Lower lobe of right lung (tissue), 2 donors: ENCODE measurements at places on chromosomes 16 and 17. TPM values are rescaled to one million over a fixed set of nuclear protein-coding genes. Genes with fewer than 3 reads are reported as not detected.

DNA sequence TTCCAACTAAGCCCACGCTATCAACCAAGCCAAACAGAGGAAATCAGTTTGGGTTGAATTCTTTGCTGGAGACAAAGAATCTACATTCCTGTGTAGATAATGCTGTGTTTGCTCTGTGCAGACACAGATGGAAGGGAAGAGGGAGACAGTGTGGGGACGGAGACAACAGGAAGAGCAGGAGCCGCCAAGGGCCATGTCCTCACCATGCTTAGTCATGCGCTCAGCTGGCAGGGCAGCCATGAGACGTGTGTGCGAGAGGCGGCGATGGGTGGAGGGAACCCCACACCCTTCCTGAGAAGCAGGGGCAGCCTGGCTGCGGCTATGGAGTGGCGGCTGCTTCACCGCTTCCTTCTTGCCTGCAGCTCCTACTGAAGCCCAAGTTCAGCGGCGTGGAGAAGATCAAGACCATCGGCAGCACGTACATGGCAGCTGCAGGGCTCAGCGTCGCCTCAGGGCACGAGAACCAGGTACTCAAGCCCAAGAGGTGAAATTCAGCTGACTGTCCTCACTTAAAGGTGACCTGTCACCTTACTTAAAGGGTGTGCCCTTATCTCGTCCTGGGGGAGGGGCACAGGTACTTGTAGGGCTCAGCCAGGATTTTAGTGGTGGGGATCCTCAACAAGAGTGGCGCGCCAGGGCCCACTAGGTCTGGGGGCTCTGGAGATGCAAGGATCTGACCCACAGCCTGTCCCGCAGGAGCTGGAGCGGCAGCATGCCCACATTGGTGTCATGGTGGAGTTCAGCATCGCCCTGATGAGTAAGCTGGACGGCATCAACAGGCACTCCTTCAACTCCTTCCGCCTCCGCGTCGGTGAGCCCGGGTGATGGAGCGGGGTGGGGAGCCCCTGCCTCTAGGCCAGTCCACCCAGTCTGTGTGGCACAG, 47.5 kb downstream of the ADCY7 start:
- peak; percentile 80 for DNase-seq

DNA sequence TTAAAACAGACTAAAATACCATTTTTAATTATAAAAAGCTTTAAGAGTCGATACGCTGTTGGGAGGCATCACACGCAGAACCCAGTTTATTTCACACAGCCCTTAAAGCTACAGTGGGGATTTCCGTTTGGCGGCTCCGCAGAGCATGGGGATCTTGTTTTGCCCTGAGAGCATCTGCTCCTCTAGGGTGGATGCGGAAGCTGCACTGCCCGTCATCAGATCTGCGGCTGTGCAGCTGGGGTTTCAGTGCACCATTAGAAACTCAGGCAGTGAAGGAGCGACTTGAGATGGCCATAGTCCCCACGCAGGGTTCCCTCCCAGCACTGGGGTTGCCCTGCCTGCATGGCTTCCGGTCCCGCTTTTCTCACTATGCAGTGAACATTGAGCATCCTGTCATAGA, 62.2 kb upstream of the CHMP6 start:
- no peak for DNase-seq

Gene ABHD15
- 14.3 TPM for total RNA-seq

Gene MMP15
- total RNA-seq, result 21.5 TPM

GRCh38 chr17:17077101-17077500, 34.8 kb downstream of the MPRIP start:
- DNase-seq, result peak; percentile 3

GRCh38 chr16:16163571-16163970, 59.7 kb downstream of the ABCC6 start:
- DNase-seq, result no peak

Gene GPRC5C
- total RNA-seq, result 58.2 TPM

DNA sequence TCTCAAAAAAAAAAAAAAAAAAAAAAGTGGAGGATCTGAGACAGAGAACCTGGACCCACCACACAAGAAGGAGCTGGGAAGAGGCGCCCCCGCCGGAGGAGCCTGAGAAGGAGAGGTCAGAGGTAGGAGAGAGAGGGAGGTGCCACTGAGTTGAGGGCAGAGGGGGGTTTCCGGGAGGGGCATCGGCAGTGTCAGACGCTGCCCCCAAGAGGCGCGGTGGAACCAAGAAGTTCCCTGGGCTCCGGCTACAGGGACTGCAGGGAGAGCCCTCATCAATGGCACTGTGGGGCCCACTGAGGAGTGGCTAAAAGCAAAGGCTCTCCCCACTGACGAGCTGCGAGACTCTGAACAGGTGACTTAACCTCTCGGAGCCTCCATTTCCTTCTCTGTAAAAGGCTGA, 4.2 kb downstream of the CCDC42 start:
- DNase-seq, result no peak

DNA sequence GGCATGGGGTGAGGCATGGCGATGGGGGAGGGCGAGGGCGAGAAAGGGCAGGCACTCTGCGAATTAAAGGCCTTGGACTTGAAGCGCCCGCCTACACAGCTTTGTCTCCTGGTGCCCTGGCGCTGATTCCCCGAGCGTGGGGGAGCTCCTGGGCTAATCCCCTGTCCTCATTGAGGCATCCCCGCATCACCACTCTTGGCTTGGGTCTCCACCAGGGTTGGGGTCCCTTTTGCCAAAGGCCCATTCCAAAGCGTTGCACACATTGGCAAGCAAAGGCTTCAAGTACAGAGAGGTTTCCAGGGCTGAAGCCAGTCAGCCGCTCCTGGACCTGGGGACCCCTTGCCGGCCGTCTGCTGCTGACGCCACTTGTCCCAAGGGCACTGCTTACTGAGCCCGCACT, 8.0 kb downstream of the ZNF205 start:
- DNase-seq, result no peak

- no peak for DNase-seq
These were observed 13.5 kb upstream of the CIBAR2 start for GRCh38 chr16:85125570-85126393.

Gene CLEC18C
- total RNA-seq, result 1.0 TPM

Gene KRTAP29-1
- not detected for total RNA-seq

- no peak for DNase-seq
These were observed 10.8 kb upstream of the TLCD3B start for GRCh38 chr16:30041841-30042240.

DNA sequence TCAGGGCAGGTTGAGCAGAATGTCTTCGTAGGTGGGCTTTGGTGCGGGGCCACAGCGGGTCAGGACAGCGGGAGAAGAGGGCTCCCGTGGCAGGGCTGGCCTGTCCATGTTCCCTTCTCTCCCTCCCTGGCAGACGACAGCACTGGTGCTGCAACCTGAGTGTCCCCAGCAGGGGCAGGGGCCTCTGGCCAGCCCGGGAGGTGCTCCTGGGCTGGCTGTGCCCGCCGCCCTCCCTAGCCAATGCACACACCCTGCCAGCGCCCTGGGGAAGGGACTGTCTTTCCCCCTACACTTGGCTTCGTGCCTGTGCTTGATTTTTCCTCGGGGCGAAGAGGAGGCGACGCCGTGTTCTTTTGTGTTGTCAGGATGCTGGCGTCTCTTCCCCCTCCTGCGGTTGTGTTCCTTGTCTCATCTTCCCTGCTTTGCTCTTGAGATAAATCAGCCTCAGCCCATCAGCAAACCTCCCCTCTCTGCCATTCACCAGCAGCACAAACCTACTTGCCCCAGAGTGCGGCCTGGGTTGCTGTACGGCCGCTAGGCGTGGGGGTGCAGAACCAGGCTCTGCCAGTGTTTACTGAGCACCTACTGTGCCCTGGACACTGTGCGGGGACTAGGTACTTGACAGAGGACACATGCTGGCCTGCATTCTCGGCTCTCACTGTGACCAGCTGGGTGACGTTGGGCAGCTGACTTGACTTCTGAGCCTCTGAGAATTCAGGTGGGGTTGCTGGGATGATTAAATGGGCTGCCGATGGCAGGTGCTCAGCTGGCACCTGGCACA, 237.3 kb upstream of the CIBAR2 start:
- no peak for DNase-seq

DNA sequence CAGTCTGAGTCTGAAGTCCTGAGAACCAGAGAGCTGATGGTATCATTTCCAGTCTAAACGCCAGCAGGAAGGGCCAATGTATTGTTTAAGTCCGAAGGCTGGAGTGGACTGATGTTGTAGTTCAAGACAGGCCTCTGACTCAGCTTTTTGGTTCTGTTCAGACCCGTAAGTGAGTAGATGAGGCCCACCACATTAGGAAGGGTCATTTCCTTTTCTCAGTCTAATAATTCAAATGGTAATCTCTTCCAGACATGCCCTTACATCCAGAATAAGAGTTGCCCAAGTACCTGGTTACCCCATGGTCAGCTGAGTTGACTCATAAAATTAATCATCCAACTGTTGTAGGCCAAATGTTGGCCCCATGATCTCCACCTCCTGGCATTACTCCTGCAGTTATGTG, 442.6 kb upstream of the HSBP1 start:
- DNase-seq, result no peak

- DNase-seq, result no peak
These were observed 10.6 kb upstream of the HOXB2 start for GRCh38 chr17:48555258-48556228.

- no peak for DNase-seq
These were observed 12.1 kb upstream of the TBX21 start for GRCh38 chr17:47720754-47721533.

DNA sequence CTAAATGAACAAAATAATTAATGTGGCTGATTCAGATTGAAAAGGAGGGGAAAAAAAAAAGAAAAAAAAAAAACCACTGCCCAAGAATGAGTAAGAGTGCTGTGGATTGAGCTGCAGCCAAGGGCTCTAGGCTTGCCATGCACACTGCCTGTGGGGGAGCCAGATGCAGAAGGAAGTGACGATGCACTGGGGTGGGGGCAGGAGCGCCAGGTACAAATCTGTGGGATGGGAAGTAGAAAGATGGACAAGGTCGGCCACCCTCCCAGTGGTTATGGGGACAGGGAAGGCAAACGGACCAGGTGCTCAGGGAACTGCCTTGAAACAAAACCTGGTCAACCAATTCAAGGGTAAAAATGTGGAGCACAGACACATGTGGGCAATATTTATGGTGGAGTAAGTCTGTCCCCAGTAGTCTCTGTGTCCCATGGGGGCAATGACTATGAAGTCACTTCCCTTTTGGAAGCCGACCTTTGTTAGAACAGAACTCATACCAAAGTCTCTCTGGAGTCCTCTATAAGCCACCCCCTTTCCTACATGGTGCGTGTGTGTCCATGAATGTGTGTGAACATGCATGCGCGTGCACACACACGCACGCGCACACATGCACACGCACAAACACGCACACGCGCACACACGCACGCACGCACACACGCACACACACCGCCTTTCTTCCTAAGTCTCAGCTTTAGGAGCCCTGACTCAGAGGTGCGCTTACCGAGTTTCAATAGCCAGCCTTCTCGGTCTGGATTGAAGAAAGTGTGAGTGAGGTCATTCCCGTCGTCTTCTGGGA, 84.3 kb downstream of the CYTH1 start:
- DNase-seq, result no peak

Gene SULT1A1
- total RNA-seq, result 50.2 TPM

- DNase-seq, result no peak
These were observed 48.4 kb upstream of the PABPN1L start for GRCh38 chr16:88914750-88915368.

DNA sequence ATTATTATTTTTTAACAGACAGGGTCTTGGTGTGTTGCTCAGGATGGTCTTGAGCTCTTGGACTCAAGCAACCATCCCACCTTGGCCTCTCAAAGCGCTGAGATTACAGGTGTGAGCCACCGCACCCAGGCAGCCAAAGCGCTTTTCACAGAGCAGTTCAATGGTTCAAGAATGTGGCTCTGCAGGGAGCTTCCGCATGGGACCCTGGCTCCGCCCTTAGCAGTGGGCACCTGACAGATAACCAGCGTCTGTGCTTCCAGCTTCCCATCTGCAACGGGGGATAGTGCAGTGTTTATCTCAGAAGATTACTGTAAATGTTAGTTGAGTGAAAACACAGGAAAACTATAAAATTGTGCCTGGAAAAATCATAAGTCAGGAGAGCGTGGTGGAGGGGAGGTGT, 99.4 kb downstream of the KCNJ12 start:
- DNase-seq, result no peak

GRCh38 chr16:2034696-2035430, 8.2 kb downstream of the NHERF2 start:
- DNase-seq, result no peak

DNA sequence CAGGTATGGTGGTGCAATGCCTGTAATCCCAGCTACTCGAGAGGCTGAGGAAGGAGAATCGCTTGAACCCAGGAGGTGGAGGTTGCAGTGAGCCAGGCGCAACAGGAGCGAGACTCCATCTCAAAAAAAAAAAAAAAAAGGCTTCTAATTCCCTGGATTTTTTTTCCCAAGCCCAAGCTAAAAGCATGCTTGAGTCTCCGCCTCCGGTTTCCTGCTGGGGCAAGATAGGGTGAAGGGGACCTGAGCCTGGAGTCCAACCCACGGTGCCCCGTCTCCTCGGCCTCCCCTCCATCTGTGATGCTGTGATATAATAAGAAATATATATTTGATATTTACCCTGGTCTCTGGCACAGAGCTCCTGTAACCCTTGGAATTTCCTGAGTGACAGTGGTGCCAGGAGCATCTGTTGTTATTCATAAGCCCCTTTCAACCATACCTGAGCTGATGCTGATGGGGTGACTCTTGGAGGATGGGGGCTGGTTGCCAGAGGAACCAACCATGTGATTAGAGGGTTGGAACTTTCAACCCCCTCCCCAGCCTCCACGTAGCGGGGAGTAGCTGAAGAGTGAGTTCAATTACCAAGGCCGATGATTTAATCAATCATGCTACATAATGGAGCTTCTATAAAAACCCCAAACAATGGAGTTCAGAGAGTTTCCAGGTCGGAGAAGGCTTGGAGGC, 12.8 kb upstream of the TNK1 start:
- DNase-seq, result no peak

DNA sequence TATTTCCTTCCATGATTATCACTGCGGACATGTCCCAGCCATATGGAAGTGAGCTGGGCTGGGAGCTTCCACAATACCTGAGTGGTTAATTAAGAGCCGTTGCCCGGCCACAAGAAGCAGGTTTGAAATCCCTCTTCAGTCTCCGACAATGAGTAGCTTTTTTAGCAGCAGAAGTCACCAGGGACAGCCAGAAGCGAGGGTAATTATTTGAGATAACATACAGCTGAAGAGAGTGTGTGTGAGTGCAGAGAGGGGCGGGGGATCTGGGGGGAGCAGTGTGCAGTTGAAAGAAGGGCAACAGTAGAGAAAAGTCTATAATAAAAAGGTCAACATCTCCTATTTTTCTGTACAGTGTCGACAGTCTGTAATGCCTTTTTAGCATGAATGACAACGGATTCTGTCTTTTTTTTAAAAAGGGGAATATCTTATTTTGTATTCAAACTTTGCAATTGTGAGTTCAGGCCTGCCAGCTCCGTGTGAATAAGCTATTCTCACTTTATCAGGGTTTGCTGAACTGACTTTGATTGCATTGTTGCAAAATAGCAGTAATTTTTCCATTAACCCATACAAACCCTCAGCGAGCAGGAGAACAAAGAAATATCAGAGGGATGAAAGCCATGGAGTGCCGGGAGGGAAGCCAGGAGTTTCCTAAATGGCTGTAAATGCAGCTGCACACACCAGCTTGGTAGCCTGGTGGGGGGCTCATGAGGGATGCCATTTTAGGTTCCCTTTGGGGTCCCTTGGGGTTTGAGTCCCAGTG, 220.3 kb upstream of the IRX3 start:
- DNase-seq, result no peak

- DNase-seq, result no peak
These were observed 3.5 kb downstream of the CHMP6 start for GRCh38 chr17:80995131-80995530.

- peak; percentile 66 for DNase-seq
These were observed 793 bp upstream of the IRX3 start for GRCh38 chr16:54287131-54288029.

GRCh38 chr16:474420-475122, 49.1 kb downstream of the RAB11FIP3 start:
- DNase-seq, result no peak
